ENCODE measurements at places on chromosomes 1 and 21.

DNA sequence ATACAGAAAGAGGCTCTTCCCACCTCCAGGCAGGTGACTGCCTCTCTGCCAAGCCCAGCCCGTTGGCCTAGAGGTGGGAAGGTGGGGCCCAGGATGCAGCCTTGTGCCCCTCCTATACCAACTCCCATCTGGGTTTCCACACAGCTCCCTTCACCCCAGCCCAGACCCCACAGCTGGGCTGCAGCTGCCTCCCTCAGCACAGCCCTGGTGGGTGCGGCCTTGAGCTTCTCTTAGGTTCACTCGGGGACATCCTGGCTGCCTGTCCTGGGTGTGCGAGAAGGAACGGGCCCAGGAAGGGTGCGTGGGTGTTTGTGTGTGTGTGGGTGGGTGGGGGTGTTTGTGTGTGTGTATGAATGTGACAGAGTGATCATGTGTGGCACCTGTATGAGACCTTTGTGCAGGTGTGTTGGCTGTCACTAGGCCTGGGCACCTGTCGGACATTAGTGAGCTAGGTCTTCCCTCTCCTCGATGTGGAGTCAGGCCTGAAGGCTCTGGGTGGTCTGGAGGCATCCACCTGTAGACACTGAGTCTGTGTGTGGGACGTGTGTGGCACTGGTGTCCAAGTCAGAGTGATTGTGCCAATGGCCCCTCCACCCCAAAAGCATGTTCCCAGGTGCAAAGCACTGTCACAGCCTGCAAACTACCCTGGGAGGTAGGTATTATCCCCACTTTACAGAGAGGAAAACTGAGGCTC lies 30.7 kb downstream of the FOXO6 start:
- DNase-seq = no peak

DNA sequence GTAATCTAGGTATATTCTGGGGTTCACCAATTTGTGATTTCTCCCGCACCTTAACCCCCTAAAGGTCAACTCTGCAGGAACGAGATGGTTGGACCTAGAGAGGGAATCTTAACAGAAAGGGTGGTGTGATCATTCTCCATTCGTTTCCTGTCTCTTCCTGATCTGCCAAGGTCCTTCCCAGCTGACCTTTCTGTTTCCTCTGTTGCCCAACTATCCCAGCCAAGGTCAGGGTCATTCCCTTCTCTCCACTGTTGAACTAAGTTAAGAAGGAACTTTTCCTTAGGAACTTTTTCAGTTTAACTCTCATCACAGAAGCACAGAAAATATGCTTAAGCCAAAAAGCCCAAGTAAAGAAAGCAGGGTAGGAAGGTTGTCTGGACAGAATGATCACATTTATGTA lies 49.3 kb downstream of the KAZN start:
- no peak for DNase-seq

- DNase-seq = no peak
Measured at GRCh38 chr1:232477728-232478127, 152.2 kb downstream of the SIPA1L2 start.

- no peak for DNase-seq
Measured at GRCh38 chr1:13462682-13463081, 51.1 kb downstream of the LRRC38 start.

DNA sequence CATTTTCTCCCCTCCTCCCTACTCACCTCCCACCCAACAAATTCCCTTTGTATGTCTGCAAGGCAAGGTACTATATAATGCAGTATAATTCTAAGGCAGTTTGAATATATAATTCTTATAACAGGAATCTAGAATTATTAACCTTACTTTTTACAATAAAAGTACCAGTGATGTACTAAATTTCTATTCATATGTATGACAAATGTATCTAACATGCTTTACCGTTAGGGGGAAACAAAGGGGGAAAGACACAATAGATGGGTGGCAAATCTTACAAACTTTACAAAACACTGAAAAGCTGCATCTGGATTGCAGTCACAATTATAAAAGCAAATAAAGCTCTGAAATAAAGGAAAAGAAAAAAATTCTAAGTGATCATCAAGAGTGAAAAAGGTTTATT lies 2.3 kb downstream of the PIK3R3 start:
- DNase-seq = no peak

- no peak for DNase-seq
Measured at GRCh38 chr1:18069903-18070302, 37.7 kb upstream of the IGSF21 start.

DNA sequence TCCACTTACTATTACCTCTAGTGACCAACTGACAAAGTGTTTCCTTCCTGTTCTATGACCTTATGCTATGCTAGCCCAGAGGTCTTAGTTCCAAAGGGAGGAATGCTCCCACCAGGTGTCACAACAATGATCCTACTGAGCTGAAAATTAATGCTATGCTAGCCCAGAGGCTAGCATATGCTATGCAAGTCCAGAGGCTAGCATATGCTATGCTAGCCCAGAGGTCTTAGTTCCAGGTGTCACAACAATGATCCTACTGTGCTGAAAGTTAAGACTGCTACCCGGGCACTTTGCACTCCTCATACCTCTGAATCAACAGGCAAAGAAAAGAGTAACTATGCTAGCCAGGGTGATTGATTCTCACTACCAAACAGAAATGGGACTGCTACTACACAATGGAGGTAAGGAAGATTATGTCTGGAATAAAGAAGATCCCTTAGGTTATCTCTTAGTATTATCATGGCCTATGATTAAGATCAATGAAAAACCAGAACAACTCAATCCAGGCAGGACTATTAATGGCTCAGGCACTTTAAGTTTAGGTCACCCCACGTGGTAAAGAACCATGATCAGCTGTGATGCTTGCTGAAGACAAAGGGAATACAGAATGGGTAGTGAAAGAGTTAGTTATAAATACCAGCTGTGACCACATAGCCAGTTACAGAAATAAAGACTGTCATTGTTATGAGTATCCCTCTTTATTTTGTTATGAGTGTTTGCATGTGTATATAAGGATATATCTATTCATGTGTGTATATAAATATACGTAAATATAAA lies 114.1 kb downstream of the CSMD2 start:
- no peak for DNase-seq

Data from activated CD8-positive, alpha-beta memory T cell treated with anti-CD3 and anti-CD28 coated beads for 1 hour (primary cell).